Amygdala (tissue), 56 donors: ENCODE measurements at places on chromosomes 6 and 20.

GRCh38 chr6:92849636-92850035 is 569.7 kb downstream of the EPHA7 start:
- DNase-seq = no peak

GRCh38 chr6:84912472-84913322 is 148.3 kb upstream of the TBX18 start:
- DNase-seq = no peak

- no peak for DNase-seq
These were observed 16.7 kb upstream of the PDYN start for GRCh38 chr20:2010533-2010932.

GRCh38 chr6:28349344-28349891 is 329 bp upstream of the ZKSCAN3 start:
- no peak for DNase-seq

- DNase-seq = no peak
These were observed 33.4 kb downstream of the MTRES1 start for GRCh38 chr6:107061125-107062020.

GRCh38 chr6:167275436-167275835 is 15.7 kb upstream of the UNC93A start:
- DNase-seq = no peak

DNA sequence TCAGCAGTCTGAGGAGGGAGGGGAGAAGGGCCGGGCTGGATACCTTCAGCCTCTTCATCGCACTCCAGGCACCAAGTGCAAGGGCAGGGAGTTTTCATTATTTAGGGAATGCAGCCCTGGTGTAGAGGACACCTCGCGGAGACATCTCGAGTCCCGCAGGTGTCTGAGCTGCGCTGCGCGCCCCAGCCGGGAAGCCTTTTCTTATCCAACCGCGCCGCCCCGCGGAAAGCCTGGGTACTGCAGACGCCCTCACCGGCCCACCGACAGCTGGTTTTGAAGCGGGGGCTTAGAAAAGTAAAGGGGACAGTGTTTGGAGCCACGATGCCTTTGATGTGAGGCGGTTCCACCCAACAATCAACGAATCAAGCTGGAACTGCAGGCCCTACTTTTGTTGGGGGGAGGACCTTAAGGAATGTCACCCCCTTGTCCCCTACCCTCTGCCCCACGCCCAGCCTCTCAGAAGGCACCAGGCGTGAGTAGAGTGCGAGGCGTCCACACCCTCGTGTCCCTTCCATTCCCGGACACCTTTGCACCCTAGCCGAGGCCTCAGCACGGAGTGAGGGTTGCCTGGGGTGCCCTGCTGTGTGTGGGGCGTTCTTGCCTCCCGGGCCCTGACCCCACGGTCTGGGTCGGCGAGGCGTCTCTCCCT is 8.6 kb downstream of the NKX2-2 start:
- peak; percentile 83 for DNase-seq

DNA sequence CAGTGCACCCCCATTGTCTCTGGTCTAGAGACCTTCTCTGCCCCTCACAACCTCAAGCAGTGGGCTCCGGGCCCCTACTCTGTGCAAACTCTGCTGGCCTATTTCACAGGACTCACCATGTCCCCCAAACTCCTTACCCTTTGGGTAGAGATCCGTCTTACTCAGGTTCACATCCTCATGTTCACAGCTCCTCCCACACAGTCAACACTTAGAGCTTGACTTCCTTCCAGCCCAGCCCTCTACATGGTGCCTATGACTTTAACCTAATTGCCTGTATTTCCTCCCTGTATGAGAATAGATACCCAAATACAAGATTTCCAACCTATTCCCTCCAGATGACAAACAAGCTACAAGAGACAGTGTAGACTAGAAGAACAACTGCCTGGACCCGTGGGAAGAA is 528.6 kb upstream of the JARID2 start:
- DNase-seq = no peak

DNA sequence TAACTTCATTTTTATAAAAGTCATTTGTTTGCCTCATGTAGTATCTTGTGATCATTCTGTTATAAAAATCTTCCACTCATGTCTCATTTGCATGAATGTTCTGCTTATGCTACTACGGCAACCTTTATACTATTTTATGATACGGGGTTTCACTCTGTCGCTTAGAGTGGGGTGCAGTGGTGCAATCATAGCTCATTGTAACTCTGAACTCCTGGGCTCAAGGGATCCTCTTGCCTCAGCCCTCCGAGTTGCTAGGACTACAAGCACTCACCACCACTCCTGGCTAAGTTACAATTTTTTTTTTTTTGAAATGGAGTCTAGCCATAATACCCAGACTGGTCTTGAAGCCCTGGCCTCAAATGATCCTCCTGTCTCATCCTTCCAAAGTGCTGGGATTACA is 154.4 kb upstream of the PREP start:
- no peak for DNase-seq

DNA sequence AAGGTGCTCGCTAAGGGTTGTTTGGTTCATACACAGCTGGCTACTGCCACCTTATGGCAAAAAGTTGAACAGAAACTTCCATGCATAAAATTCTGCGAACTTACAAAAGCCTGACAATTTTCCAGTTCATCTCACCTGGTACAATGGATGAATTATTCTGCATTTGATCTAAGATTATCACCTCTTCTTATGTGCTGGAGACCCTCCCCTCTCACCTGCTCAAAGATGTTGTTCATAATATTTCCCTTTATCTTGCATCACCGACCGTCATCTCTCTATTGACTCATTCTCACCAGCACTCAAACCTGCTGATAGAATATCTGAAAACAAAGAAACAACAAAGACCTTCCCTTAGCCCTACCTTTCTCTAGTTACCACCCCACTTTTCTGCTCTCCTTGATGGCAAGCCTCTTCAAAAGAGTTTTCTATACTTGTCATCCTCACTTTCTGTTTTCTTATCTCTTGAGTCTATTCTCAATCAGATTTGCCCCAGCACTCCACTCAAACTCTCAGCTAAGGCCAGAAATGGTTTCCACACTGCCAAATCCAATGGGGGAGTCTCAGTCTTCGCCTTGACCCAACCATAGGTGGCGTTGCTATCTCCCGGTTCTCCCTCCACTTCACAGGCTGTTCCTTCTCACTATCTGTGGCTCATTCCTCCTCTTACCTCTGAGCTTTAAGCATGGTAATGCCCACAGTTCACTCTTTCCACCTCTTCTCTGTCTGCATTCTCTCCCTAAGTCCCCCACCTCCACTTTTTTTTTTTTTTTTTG is 25.8 kb downstream of the SNRNP48 start:
- DNase-seq = peak; percentile 3

DNA sequence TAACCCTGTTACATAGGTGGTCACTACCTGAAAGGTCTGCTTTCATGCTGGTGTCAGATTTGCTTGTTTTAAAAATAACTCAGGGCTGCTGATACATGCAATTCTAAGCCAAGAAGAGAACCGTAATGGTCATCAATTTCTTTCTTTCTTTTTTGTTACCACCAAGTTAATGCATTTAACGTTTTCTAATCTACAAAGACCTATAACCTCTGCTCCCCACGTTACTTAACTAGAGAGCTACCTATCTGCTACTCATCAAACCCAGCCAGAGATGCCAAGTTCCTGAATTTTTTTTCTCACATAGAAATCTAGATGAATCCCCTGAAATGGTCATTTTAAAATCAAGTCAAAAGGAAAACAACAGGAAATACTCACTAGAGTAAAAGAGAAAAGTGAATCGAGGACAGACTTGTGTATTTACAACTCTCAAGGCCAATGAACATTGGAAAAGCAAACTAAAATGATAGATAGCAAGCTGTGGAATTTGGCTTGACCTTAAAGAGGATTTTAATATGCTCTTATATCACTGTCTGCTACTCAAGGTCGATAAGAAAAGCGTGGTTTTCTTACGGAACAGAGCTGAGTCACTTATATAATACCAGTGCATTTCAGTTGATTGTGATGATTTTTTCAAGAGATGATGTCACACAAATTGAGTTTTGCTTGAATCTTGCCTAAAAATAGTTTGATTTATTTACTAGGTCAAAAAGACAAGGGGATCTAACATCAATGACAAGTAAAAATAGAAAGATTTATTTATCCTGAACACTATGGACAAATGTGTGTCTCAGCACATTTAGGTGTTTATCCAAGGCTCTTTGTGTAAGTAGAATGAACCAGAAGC is 67.9 kb downstream of the SGK1 start:
- no peak for DNase-seq
